ENCODE measurements at places on chromosomes 2 and 18.

DNA sequence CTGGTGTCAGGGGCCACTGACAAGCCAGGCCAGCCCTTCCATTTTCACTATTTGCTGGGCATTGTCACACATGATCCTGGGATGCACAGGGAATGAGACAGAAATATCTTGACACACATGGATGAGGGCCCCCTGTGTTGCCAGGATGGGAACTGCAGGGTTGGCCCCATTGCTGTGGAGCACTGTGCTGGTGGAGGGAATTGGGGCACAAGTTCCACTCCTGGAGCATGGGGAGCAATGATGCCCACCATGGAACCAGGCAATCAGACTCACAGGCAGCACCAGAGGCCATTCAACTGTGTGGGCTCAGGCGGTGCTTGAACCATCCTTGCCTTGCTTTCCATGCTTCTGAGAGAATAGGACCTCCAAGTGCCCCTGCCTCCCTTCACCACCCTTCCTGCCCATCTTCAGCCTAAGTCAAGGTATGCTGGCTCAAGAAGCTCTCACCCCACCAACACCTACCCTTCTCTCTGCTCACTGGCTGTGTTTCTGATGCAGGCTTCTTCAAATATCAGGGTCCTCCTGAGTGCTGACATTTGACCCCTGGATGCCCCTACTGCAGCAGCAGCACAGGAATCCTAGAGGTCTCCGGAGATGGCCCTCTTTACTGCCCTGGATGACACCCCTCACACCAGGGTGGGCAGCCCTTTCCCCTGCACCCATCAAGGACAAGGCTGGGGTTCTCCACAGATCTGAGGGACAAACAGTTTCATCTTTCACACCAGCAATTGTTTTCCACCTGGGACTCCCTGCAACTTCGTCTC, 11.0 kb downstream of the ADRA2B start:
- no peak for DNase-seq

- DNase-seq: no peak
Measured at GRCh38 chr2:218961229-218961628, 1.8 kb downstream of the CDK5R2 start.

DNA sequence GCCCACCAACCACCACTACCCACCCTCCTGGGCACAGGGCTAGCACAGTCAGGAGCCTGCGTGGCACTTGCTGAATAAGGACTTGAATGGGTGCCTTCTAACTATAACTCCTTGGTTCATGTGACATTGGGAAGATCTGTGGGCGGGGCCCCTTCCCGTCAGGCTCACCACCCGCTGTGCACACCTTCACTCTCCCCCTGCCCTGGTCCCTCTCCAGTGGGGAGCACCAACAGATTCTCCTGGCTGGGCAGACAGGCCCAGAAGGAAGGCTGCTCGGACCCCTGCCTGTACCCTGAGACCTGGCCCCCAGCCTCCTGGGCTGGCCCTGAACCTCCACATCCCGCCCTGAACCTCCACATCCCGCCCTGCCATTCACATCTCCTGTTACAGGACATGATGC, 33.4 kb upstream of the POMC start:
- DNase-seq: no peak

GRCh38 chr2:203718087-203718486, 11.6 kb downstream of the CD28 start:
- DNase-seq: no peak

DNA sequence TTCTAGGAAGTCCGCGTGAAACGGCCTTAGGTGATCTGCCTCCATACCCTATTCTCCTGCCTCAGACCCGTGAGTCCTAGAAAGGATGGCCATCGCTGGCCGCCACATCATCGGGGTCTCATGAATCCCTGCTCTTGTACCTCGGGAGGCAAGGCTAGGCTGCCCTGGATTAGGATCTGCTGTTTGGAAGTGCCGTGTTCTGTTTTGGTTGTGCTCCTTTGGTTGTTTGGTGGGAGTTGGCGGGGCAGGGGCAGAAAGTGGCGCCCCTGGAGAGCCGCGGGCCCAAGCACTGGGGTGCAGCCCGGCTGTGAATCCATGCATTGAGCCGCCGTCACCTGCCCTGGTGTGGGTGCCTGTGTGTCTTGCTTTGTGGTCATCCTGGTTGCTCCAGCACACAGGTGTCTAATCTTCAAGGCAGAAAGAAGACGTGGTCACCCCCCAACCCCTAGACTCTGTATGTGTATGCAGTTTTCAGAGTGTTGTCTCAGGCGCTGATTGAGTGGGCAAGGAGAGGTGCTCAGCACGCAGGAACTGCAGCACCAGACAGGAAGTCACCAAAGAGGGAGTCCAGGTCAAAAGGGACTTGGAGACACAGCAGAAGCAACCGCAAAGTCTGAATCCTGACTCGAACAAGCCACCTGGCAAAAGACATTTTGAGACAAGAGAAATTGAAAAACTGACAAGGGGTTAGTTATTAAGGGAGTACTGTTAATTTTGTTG, 80.0 kb upstream of the LDLRAD4 start:
- no peak for DNase-seq

DNA sequence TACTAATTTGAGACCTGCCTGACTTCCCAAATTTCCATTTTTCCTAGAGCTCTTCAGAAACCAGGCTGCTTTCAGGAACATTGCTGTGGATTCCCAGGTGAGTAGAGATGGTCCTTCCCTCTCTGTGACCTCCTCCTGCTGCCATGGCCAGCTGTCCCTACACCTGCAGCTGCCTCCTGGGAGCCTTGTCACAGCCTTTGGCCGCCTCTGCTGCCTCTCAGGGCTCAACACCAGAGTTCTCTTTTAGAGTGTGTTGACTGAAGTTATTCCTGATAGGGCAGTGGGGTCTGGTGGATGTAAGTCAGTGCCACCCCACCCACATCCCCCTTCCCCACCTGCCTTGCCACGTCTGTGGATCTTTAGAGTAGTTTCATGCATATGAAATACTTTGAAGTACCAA, 22.9 kb downstream of the SPATS2L start:
- DNase-seq: no peak

- no peak for DNase-seq
Measured at GRCh38 chr2:54496920-54497319, 40.8 kb downstream of the SPTBN1 start.

GRCh38 chr2:60725466-60725865, 30.6 kb upstream of the PAPOLG start:
- no peak for DNase-seq

GRCh38 chr2:70505613-70506391, 47.8 kb downstream of the TGFA start:
- DNase-seq: no peak

- DNase-seq: no peak
Measured at GRCh38 chr2:135586148-135586547, 54.9 kb downstream of the R3HDM1 start.

- DNase-seq: no peak
Measured at GRCh38 chr18:58284699-58285448, 240.8 kb downstream of the NEDD4L start.

GRCh38 chr2:202014318-202014717, 19.3 kb upstream of the FZD7 start:
- DNase-seq: no peak

GRCh38 chr2:71379086-71379485, 47.5 kb downstream of the ZNF638 start:
- no peak for DNase-seq

DNA sequence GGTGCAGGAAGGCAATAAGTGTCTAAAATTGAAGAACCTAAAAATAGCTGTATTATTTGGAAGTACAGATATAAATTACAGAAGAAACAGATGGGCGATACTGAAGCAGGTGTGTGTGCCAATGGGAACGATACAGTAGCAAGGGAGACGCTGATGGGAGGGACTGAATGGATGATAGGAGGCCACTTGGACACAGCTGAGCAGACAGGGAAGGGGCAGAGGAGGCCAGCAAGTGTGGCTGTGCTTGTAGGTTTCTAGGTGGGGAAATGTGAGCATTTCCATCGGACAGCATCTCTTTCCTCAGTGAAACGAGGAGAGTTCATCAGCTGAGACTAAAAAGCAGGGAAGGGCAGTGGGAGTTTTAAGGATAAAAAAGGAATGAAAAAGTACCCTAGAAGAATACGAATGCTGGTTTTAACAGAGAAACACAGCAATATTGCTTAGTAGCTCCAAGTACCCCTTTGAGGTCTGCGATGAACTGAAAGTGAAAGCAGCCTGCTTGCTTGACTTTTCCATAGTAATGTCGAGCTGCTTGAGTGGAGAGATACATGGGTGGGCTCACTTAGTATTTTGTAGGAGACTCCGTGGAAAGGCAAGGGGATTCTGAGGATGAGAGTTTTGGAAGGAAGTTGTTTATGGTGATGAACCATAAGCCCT, 91.7 kb upstream of the EPC2 start:
- DNase-seq: peak; percentile 34

DNA sequence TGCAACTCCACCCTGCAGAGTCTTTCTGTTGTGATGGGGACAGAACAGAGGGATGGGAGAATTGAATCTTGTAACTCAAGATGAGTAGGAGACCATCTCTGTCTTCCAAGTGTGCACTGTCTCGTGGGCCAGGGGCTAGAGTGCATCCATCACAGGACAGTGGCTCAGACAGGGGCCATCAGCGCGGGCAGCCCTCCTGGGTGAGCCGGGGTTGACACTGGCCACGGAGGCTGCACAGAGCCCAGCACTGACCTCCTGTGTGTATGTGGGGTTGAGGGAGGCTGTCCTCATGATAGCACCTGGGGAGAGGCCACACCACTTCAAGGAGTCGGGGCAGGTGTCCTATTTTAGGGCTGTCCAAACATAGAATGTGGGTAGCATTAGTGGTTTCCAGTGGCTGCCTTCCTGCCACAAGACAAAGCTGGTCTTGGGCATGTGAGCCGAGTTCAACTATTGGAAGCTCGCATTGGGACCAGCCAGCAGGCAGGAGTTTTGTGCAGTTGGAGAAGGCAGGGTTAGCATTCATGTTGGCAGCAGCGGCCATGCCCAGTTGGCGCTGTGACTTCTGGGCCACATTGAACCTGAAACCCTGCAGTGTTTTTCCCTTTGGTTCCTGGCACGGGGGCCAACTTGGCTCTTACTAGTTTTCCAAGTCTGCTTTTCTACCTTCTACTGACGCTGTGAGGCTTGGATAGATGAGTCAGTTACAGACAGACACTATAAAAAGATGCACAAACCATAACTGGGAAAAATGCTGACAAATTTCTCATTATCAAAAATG, 45.3 kb downstream of the ACOXL start:
- no peak for DNase-seq

DNA sequence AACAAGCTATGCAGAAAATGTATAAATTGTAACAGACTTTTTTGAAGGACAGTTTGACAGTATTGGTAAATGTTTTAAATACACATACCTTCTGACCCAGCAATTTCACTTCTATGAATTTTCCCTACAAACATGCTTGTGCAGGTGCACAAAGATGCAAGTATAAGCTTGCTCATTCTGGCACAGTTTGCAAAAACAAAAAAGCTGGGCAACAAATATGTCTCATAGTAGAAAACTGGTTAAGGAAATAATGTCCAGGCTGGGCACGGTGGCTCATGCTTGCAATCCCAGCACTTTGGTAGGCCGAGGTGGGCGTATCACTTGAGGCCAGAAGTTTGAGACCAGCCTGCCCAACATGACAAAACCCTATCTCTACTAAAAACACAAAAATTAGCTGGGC, 96.9 kb upstream of the NEDD4L start:
- DNase-seq: no peak

Data from GM13977 (cell line).